Activated T-helper 17 cell treated with anti-CD3 and anti-CD28 coated beads, Interleukin-2, amount 50 U/mL, for 72 hours (primary cell): ENCODE measurements at places on chromosomes 6 and 20. TPM values are rescaled to one million over a fixed set of nuclear protein-coding genes. Genes with fewer than 3 reads are reported as not detected.

Gene ADGRF5
- not detected for total RNA-seq

Gene SPATS1
- not detected for total RNA-seq

Gene MAP1LC3A
- 4.6 TPM for total RNA-seq

Gene GOPC
- total RNA-seq = 20.4 TPM

Gene KIAA1755
- not detected for total RNA-seq

Gene TREML1
- not detected for total RNA-seq

Gene CRYBG1
- 36.4 TPM for total RNA-seq

DNA sequence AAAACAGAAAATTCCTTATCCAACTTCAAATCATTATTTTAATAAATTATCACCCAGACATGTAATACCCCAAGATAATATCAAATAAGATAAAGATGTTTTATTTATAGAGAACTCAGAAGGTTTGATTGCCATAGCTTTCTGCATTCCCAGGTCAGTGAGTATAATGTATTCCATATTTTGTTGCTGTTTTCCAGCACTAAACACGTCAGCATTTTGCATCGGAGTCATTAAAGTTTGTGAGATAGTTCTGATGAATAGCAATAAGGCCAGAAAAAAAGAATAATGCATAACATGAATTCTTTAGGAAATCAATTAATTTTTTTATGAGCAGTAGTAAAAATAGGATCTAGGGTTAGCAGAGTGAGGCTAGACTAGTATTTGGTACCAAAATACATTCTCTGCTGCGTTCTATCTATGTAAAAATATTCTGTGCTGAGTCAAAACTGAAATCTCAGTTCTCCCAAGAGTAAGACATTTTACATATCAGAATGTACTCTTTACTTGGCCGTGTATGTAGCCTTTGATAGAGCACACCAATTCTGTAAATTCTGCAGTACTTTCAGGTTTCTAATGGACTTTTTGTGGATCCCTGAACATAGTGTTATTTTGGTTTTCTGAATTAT is 269.9 kb upstream of the AGPAT4 start:
- no peak for ATAC-seq

DNA sequence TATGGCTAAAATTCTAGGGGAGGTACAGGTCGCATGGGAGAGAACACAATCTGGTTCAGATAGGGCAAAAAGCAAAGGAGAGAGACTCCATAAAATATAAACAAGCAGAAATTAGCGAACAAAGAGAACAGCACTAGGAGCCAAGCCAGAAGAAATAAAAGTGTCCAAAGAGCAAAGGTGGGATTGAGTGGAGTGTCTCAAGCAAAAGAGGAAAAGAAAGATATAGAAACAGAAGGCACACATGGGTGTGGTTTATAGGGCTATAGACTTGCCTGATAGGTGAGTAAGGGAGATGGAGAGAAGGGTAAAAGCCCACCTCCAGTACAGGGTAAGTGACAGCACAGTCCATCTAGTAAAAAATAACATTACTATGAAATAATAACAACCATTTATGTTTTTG is 36.5 kb upstream of the IRAK1BP1 start:
- no peak for ATAC-seq

GRCh38 chr6:28425944-28426541 is 17.2 kb downstream of the ZSCAN23 start:
- peak; percentile 68 for ATAC-seq

- no peak for ATAC-seq
Measured at GRCh38 chr6:67450641-67451040, 1184.4 kb upstream of the ADGRB3 start.

DNA sequence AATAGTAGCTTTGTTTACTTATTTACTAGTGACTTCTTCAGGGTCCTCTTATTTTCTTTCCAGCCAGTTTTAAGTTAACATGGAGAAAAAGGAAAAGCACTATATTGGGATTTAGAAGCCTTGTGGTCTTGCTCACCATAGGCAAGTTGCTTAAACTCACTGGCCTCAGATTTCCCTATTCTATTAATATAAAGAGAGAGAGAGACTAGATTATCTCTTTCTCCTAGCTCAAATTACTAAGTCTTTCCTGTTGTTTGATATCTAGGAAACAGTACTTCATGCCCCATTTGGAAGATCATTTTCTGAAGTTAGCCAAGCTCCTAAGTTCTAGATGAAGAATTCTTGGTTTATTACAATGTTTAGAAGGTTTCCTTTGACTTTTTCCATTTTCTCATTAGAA is 32.5 kb downstream of the CTNNBL1 start:
- ATAC-seq = no peak

GRCh38 chr20:12592756-12593155 is 416.0 kb upstream of the SPTLC3 start:
- ATAC-seq = no peak

GRCh38 chr6:121780325-121781321 is 345.2 kb downstream of the GJA1 start:
- peak; percentile 19 for ATAC-seq

DNA sequence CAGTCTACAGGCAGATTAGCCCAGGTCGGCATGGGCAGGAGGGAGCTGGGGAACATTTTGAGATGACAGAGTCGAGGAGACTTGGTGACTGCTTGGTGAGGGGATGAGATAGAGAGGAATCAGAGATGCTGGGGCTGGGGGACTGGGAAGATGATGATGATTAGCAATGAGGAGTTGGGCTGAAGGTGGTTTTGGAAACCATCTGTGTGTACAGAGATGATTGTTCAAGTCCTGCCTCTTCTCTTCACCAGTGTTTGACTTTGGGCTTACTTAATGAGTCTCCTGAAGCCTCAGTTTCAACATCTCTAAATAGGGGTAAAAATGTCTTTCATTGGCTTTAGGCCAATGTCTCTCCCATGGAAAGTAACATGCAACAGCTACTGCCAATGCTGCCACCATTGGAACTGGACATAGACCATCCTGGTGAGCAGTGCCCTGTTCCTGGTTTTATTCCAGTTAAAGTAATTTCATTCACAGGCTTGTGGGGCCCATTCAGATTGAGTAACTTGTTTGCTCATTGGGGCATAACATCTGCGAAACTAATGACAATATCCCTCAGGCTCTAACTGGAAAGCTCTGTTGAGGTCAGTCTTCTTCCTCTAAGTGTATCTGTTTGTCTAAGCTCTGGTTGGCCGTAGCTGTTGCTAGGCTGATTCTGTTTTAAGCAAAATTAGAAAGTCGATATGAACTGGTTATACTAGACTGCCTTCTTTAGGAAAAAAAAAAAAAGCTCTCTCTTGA is 99.1 kb downstream of the ARMC2 start:
- ATAC-seq = peak; percentile 45

GRCh38 chr20:63487781-63488241 is 11.1 kb downstream of the EEF1A2 start:
- no peak for ATAC-seq

DNA sequence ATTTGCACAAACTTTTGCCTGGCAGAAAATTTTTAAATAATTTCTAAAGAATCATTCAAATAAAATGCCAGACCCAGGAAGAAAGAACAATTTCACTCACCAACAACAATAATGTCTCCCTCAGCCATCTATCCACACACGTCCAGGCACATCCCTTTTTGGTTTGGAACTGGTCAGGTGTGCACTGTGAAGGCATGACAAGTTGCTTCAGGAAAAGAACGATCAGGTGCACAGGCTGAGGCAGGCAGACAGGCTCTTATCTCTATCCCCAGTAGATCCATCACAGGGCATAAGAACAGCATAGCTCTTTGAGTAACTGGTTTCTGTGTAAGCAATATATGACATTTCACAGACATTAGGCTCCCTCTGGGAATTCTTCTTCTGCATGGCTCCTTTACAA is 18.1 kb upstream of the NXT1 start:
- ATAC-seq = no peak

DNA sequence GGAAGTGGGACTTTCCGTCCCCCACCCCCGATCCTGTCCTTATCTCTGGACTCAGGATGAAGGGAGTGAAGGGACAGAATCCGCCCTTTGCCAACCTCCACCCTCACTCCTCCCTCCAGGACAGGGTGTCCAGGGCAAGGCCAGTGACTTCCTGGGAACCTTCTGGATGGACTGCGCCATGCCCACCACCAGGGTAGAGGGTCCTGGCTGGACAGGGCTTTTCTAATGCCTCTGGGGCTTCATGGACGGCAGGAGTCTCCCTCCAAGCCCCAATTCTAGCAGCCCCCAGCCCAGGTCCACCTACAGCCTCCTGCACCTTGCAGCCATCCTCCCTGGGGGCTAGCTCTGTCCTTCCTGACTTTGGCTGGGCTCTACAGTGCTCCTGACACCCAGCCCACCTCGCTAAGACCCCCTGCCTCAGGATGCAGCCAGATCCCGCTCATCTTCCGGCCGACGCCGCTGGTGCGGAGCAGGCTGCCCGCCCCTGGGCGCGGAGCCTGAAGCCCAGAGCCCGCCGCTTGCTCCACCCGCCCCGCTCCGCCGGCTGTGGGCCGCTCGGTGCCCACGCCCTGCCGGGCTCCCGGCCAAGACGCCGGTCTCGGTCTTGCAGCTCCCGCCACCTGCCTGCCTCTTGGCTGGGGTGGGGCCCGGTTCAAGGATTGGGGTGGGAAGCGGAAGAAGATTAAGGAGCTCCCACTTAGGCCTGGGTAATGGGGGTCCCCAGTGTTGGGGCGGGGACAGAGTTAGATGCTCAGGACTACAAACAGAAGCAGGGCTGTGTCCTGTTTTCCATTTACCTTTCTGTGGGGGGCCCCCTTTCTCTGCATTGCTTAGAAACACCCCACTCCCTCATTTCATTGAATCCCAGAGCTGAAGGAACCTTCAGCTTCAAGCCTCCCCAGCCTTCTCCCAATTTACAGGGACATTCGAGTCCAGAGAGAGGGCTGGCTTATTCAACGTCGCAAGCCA is 72.8 kb downstream of the MDGA1 start:
- peak; percentile 23 for ATAC-seq

GRCh38 chr20:49475292-49476015 is 7.0 kb downstream of the KCNB1 start:
- ATAC-seq = no peak

GRCh38 chr6:90403489-90404381 is 107.1 kb upstream of the BACH2 start:
- ATAC-seq = no peak

DNA sequence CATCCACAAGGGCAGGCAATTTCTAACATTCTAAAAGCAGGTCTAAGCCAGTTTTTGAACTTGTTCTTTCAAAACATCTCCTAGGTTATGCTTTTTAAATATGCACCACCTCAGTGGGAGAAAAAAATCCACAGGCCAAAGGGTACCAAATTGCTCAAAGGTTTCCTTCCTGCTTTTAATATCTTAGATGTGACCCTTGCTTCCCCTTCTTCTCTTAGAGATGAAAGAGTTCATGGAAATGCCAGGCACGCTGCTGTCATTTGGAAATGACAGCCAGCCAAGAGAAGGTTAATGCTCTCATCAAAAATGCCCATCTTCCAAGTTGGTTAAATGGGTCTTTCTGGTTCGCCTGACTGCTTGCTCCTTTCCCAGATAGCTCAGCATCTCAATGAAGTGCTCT is 497.1 kb downstream of the CD83 start:
- ATAC-seq = no peak

- no peak for ATAC-seq
Measured at GRCh38 chr6:11835065-11835464, 56.5 kb upstream of the ADTRP start.

- no peak for ATAC-seq
Measured at GRCh38 chr6:53587291-53587690, 42.4 kb upstream of the GCLC start.

DNA sequence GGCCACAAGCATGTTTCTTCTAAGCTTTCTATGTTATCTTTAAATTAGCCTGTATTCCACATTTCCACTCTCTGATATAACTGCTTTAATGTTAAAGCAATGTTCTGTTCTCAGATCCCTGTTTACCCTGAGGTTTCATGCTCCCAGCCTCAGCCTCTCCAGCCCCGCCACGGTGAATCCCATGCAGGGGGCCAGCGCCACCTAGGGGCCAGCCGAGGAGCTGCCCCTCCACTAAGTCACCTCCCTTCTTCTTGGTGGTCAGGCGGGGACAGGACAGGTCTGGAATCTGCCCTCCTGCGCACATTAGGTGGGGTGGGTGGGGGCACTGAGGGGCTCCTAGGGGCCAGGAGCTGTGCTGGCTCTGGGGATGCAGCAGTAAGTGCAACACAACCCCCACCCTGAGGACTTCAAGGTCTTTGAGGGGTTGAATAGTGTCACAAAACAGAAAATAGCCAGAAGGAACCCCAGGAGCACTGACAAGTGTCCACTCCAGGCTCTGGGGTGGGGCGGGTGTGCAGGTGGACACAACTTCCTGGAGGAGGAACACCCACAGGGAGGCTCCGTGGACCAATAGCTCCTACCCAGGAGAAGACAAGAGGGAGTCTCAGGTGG is 61.6 kb downstream of the RAB44 start:
- peak; percentile 33 for ATAC-seq
